HFFc6 (cell line): ENCODE measurements at places on chromosomes 7 and 10. TPM values are rescaled to one million over a fixed set of nuclear protein-coding genes. Genes with fewer than 3 reads are reported as not detected.

GRCh38 chr7:138170959-138171703, 94.9 kb downstream of the AKR1D1 start:
- no peak overlapping the region for H3K27ac ChIP-seq
- H3K36me3 ChIP-seq: peaks cover 7% of the 10 kb centered on the region; the same call in 1 of the 2 replicates
- DNase-seq: no peak
- no peaks in the 10 kb centered on the region for H3K4me1 ChIP-seq
- peaks cover 6% of the 10 kb centered on the region for H3K27me3 ChIP-seq
- peak overlapping the region; percentile 11; the same call in 1 of the 2 replicates for H3K4me3 ChIP-seq

DNA sequence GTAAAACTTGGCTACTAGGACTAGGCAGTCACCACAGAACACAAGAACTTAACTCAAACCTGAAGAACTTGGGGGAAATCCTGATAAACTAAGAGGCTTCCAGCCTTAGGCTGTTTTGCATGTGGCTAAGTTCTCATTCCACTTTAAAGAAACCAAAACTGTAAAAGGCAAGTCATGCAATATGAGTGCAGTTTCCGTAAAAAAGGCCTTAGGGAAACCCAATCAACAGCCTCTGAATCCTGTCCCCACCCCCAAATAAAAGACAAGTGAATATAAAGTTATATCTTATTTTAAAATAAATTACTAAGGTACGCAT, 95.1 kb downstream of the USP6NL start:
- H3K4me1 ChIP-seq: peaks cover 8% of the 10 kb centered on the region
- no peak overlapping the region for H3K4me3 ChIP-seq
- peaks cover under 1% of the 10 kb centered on the region; the same call in 1 of the 2 replicates for H3K27me3 ChIP-seq
- no peaks in the 10 kb centered on the region for H3K36me3 ChIP-seq
- no peak for DNase-seq

ODAD2 gene
- total RNA-seq: 10.3 to 19.9 TPM (median 11.0 TPM) in 3 replicates

CLCN1 gene
- not detected in 2 replicates for total RNA-seq
